Fibroblast of mammary gland (primary cell): ENCODE measurements at places on chromosomes 6 and 20.

- peak; percentile 77 for DNase-seq
Observed at GRCh38 chr20:34062570-34063482, 49.2 kb downstream of the EIF2S2 start.

GRCh38 chr6:28436404-28436803 is 6.9 kb downstream of the ZSCAN23 start:
- no peak for DNase-seq

GRCh38 chr6:30394139-30394538 is 49.2 kb downstream of the RPP21 start:
- DNase-seq = no peak

- DNase-seq = no peak
Observed at GRCh38 chr6:47026679-47027078, 15.5 kb downstream of the ADGRF1 start.

GRCh38 chr20:13638162-13638495 is 603 bp downstream of the TASP1 start:
- DNase-seq = peak; percentile 25

DNA sequence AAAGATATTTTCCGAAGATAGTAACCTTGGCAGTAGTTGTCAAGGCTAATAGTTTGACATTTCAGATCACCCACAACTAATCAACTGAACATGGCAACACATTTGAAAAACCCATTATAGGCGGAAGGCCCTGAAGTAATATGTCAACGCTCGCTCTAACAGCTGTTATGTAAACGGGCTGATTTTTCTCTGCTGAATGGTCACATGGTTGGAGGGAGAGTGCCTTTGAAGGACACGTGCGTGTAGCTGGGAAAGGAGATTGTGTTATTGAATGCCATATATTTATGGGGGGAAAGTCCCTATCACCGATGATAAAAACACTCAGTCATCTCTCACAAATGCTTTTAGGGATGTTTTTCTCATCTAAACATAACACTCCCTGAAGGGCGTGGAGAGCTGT is 160.0 kb upstream of the RALGAPA2 start:
- DNase-seq = no peak

DNA sequence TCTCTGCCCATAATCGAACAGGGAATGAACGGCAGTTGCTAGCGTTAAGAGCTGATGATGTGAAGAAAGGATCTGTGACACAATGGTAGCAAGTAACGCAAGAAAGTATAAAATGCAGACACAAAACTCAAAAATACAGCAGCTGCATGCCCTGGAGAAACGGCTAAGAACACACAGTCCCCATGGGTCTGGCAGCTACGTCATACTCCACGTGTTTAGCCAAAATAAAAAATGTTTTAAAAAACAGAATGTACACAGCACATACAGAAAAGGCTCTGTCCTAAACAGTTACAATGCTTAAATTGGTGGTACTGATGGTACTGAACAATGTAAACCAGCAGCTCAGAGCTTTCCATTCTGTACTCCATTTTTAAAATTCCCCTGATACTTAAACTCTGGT is 34.4 kb downstream of the HUS1B start:
- DNase-seq = no peak

DNA sequence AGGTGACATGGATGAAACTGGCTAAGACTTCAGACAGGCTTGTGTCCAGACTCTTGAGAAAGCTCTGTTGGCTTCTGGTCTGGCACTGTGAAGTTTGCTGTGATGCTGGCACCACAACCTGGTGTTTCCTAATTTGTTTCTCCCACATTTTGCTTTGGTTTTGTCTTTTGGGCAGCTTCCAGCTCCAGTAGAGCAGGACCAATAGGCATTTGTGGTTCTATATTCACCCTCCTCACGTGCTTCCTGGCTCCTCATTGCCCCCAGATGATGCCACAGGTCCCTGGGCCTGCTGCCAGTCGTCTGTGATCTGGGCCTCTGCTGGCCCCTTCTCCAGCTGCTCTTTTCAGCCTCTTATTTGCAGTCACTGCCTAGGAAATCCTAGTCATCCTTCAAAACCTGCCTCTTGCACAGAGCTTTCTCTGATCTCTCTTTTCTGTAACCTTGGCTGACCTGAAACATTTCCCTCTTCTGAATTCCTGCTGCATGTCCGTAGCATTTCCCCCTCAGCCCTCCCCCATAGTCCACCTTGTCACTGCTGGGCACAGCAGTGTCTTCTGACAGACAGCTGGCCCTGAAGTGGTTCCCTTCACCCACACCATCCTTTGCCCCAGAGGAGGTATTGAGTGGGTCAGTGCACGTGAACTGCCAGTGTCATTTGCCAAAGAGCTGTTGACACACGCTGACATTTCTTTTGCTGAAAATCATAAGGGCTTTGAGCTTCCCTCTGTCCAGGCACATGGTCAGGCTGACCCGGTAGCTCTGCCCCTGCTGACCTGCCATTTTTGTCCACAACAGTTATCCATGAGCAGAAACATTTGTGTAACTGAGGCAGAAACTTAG is 63.0 kb downstream of the PTPN1 start:
- peak; percentile 79 for DNase-seq

GRCh38 chr6:156809034-156809433 is 31.9 kb downstream of the ARID1B start:
- DNase-seq = peak; percentile 86

- DNase-seq = no peak
Observed at GRCh38 chr20:59813126-59813947, 120.1 kb downstream of the SYCP2 start.

- peak; percentile 26 for DNase-seq
Observed at GRCh38 chr6:47130086-47130485, 88.0 kb upstream of the ADGRF1 start.

- peak; percentile 53 for DNase-seq
Observed at GRCh38 chr20:18279242-18279641, 9.1 kb upstream of the ZNF133 start.

- DNase-seq = peak; percentile 10
Observed at GRCh38 chr6:1645466-1646185, 35.9 kb downstream of the FOXC1 start.

- DNase-seq = no peak
Observed at GRCh38 chr6:155646443-155646842, 190.8 kb upstream of the NOX3 start.

DNA sequence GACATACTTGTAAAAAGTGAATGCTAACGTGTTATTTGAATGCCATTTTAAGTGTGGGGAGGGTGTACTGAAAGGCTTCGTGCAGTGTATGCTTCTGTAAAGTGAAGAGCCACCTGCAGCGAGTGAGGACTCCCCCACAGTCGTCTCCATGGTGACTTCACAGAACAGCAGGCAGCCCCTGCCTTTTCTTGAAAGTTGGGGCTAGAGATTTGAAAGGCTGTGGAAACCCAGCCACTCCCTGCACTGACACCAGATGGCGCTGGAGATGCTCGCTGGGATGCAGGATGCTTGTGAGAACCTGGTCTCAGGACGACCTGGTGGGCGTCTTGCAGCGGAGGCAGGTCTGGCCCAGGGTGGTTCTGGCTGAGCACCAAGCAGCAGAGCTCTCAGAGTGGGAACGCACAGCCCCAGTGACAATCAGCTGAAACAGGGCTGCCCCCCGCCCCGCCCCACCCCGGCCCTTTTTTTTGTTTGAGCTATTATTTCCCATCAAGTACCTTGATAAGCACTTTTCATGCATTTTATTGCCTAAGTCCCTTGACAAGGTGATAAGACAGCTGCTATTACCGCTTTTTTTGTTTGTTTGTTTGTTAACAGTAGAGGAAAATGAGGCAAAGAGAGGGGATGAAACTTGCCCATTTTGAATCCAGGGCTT is 150.3 kb downstream of the SYCP2 start:
- peak; percentile 32 for DNase-seq

GRCh38 chr6:133809406-133809805 is 79.5 kb upstream of the TCF21 start:
- DNase-seq = peak; percentile 53

GRCh38 chr6:18185624-18186023 is 30.4 kb downstream of the KDM1B start:
- no peak for DNase-seq

DNA sequence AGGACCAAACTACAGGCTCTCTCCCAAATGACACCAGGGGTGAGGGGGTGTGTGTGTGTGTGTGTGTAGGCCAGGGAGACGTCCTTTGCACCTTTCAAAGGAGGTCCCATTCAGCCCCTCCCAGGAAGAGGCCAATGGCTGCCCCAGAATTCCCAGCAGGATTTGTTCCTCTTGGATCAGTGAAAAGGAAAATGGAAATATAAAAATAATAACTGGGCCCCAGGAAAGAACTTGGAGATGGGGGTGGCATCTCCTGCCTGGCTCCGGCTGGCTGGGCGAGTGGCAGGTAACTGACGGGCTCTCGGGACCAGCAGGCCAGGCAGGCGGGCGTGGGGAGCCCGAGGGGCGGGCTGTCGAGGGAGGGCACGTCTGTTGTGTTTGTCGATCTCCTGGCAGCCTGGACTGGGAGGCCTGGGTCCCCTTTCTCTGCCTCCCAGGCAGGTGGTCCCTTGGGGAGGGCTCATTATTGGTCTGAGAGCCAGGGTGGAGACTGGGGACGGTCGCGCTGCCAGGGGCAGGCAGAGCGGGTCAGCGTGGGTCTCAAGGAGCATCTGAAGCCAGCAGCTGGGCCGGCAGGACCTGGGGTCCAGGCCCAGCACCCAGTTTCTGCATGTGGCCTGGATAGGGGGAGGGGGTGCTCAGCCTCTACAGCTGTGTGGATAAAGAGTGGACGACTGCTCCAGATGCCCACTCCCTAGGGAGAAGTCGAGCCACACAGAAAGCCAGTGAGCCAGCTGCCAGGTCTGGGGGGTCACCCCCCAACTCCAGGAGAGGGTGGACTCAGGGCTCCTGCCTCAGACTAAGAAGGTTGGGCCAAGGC is 3.1 kb downstream of the NOL4L start:
- no peak for DNase-seq

- DNase-seq = no peak
Observed at GRCh38 chr6:163175301-163175700, 239.2 kb upstream of the QKI start.

- no peak for DNase-seq
Observed at GRCh38 chr6:14638435-14638905, 520.9 kb downstream of the CD83 start.

DNA sequence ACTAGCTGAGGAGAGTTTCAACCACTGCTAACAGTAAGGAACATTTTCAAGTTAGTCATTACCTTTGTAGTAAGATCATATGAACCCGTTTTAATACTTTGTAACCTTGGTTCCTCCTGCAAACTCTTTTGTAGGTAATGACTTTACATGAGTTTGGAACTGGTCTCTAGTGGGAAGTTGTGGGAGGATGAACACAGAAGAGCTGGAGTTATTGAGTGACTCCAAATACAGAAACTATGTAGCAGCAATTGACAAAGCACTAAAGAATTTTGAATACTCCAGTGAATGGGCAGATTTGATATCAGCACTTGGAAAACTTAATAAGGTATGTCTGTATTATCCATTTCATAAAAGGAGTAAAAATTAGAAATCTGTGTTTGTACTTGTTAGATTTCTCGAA is 29.3 kb downstream of the DOP1A start:
- DNase-seq = no peak

GRCh38 chr6:156925718-156926607 is 148.8 kb downstream of the ARID1B start:
- DNase-seq = peak; percentile 13

DNA sequence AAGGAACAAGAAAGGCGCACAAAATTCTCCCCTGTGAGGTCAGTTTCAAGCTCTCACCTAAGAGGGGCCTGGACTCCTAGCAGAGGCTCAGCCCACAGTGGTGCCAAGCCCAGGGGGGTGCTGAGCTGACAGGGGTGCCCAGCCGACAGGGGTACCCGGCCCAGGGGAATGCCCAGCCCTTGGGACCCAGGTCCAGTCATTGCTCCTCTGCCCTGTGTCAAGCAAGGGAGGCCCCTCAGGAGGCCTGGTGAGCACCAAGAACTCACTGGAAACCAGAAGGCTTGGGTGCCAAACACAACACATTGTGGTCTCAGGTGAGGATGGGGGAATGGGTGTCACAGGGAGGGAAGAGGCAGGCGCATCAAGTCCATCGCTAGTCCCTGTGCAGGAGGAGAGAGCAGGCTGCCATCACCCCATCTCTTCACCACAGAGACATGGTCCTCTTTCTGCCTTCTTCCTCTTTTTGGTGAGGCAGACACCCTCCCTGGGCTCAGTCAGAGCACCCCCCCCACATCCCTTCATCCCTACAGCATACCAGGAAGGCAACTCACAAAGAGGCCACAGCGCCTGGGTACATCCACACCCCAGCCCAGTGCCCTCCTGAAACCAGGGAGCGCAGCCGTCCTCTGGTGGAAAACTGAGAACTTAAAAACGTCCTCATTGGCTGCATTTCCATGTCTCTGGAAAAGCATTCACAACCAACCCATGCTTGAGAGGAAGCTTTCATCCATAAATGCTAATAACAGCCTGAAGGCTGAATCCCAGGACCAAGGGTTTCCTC is 111.3 kb downstream of the BANF2 start:
- no peak for DNase-seq

GRCh38 chr6:142940487-142940886 is 4.5 kb downstream of the HIVEP2 start:
- no peak for DNase-seq

GRCh38 chr6:166466178-166467122 is 83.7 kb upstream of the MPC1 start:
- DNase-seq = peak; percentile 90

GRCh38 chr6:166259296-166259977 is 48.8 kb downstream of the PRR18 start:
- DNase-seq = no peak

DNA sequence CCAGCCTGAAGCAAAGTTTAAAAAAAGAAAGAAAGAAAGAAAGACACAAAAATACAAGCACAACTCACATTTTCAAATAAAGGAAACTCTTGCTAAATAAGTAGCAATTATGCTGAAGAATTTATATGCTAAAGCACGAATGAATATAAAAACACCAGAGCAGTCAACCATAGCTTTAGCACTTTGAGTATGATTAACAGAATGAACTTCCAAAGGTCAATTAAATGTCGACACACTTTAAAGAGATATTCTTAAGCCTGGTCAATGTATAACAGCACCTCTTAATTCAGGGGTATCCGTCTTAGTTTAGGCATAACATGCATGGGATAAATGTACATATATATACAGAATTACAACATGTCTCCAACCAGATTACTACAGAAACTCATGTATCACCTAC is 125.9 kb downstream of the OGFRL1 start:
- no peak for DNase-seq

DNA sequence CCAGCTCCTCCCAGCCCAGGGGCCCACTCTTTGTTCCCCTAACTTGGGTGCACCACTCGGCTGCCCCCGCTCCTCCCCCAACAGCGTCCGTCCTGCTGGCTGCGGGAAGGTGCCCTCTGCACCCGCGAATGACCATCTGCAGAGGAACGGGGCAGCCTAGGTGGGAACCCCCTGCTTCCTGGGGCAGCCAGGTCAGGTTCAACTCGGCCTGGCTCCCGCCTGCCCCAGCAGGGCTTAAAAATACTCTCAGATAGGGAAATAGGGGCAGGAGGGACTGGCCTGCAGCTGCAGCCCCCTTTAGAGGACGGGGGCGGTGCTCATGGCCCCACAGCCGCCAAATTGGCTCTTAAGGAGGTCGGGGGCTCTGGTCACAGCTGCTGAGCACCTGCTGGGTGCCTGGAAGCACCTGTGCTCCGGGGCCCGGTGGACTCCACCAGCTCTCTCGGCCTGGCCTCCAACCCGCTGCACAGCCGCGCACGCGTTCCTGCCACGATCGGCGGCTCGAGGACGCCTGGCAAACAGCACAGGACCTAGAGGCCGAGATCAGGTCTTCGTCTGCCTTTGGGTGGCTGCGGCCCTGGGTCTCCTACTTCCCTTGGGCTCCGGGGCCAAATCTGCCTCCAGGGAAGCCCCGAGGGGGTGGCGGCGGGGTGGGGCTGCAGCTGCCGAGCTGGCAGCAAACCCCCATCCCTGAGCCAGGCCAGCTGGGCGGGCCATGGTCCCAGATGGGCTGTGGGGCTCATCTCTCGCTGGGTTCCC is 700 bp upstream of the LAMA5 start:
- no peak for DNase-seq

- no peak for DNase-seq
Observed at GRCh38 chr6:22848121-22848520, 278.8 kb downstream of the HDGFL1 start.
